ENCODE measurements at places on chromosomes 7 and 10. TPM values are rescaled to one million over a fixed set of nuclear protein-coding genes. Genes with fewer than 3 reads are reported as not detected.
A peak's percentile ranks its signal among the peaks of the same experiment; 100 is the strongest.

HOGA1 gene
- total RNA-seq, result 0.31 TPM

AUTS2 gene
- total RNA-seq, result 68.2 TPM

ZNF117 gene
- 10.2 TPM for total RNA-seq

KIF11 gene
- total RNA-seq, result 2.8 TPM

TMEM236 gene
- total RNA-seq, result 0.14 TPM

GCK gene
- total RNA-seq, result 0.24 TPM

TWIST1 gene
- total RNA-seq, result 5.7 TPM

DNA sequence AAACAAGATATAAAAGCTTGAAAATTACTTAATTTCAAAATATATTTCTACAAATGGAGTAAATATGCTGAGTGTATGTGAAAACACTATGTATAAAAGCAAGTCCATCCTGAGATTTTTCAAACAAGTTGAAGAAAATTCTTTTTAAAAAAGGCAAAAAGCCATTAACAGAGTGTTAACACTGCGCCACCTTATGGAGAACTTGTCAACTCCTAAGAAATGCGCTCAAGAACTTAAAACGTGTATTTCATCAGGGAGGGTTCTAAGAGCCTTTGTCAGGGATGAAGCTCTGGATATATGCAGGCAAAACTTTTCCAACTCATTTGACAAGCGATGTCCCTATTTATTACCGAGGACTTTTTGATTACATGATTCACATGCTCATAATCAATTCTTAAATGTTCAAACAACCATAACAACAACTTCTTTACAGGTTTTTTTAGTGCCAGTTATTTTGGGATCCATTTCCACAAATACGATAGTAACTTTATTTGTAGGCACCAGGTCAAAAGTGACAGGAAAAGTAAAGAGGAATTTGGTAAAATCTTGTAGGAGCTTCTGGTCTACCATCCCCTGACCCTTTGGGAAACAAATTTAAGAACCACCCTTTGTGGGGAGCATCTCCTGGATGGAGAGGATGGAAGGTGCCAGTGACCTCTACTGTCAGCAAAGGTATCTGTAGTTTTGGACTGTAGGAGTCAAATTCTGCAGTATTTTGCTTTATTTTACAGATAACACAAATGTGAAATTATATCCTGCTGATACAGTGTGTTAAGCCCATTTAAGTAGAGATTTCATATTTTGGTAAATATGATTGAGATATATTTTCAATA lies 23.2 kb downstream of the CALCR start:
- peak; percentile 27 for DNase-seq

- no peak for DNase-seq
Measured at GRCh38 chr7:140322759-140323158, 75.6 kb downstream of the SLC37A3 start.

- DNase-seq, result peak; percentile 70
Measured at GRCh38 chr10:33746836-33747268, 412.4 kb upstream of the NRP1 start.

GRCh38 chr10:105347487-105347886 lies 706.4 kb downstream of the SORCS3 start:
- DNase-seq, result peak; percentile 18

DNA sequence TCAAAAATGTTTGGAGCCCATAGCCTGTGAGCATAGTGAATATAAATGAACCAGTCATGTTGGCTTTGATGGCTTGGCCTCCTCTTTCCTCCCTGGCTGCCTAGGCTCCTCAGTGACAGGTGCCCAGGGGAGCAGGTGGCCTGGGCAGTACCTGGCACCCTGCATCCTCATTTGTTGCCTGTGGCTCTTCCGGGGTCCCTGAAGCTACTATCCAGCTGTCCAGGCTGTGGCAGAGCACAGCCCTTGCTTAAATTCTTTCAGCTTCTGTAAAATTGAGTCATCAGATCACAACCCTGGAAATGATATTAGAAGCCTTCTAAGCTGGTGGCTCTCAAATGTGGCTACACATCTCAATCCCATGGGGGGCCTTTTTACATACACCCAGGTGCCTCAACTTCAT lies 525.4 kb downstream of the GALNT17 start:
- DNase-seq, result no peak

DNA sequence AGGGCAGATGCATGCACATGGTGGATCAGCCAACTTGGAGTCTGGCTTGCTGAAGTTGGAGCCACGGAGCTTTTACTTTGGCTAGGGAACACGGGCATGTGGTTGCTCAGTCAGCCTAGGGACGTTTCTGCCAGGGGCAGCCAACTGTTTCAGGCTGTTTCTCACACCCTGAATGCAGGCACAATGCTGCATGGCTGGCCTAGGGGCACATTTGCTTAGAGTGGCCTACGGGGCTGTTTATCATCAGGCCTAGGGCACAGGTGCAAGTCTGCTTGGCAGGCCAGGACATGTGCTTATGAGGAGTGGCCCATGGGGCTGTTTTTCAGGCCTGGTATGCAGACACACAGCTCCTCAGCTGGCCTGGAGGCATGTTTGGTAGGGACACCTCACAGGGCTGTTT lies 107.4 kb downstream of the GSAP start:
- DNase-seq, result no peak

DNA sequence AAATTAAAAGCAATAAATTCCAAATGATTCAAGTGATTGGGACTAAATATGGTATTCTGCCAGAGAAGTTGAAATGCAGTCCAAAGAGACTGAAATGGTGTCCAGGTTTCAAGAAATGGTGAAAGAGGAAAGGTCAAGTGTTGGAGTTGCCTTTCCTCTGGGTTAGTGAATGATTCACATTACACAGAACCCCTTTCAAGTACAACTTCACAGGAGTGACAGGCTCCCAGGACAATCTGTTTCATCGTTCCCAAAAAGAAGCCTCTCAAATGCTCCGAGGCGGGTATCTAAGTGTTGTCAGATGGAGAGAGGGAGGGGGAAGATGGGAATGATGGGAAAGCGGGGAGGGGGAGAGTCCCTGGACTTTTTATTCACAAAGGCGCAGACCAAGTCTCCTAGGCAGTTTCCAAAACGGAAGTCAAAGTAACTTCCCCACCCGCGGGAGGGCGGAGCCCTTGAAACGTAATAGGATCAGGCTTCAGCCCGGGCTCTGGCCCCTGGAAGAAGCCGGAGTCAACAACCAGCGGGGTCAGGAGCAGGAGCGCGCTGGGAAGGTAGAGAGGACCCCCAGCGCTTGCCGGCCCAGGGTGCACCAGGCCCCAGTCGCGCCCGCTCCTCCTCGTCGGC lies 754 bp downstream of the SLC25A13 start:
- DNase-seq, result peak; percentile 71

- DNase-seq, result no peak
Measured at GRCh38 chr10:1551636-1552338, 185.5 kb downstream of the ADARB2 start.

DNA sequence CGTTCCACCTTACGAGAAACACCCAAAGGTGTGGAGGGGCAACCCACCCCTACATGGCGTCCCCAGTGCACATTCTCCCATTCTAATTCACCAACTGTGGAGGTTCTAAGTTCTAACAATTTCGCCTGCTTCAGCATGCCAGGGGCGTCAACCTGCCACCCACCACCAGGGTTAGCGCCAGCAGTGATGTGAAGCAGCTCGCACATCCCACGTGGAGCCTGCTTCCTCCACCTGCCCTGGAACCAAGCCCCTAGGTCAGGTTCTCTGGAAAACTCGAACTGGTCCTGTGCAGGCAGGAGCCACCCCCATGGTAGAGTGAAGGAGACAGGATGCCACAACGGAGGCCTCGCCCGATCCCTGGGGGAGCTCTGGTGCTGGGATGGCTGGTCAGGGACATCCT lies 33.3 kb upstream of the FXYD4 start:
- no peak for DNase-seq

- no peak for DNase-seq
Measured at GRCh38 chr7:91293136-91293535, 28.9 kb downstream of the FZD1 start.

GRCh38 chr10:117938104-117938503 lies 108.6 kb downstream of the RAB11FIP2 start:
- DNase-seq, result no peak

DNA sequence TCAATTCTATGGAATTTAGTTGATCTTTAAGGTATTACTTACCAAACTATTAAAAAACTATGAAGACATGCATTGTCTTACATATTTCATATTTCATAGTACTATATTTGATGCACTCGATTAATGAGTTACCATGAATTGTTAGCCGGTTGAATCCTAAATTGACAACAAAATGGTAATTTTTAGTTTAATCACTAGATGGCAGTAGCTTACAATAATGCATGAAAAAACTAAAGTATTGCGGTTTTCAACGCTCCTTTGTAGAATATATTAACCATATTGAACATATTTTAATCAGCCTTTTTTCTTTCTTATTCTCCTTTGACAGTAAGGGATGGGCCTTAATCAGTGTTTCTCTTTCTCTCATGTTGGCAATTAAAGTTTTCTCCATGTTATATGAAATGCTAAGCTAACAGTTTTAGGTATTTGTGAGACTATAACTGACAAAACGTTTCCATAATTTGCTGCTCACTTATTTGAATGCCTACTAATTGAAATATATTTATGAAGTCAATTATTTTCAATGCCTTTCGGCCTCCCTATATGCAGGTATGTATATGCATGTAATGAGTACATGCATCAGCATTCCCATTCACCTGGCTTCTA lies 48.5 kb upstream of the ARL4A start:
- peak; percentile 25 for DNase-seq

- DNase-seq, result no peak
Measured at GRCh38 chr10:89029181-89029580, 38.6 kb downstream of the FAS start.

DNA sequence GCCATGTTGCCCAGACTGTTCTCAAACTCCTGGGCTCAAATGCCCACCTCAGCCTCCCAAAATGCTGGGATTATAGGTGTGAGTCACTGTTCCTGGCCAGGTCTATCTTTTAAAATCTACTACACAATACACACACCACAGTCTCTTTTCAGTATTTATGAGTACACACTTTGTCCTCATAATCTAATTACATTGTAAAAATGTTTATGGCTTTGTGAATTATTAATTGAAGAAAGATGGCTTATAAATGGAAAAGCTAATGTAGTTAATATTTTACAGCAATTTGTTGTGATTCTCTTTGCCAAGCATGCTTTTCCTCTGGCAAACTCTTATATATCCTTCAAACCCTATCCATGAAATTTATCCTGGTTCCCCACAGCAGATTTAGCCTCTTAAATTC lies 22.0 kb downstream of the LAMB4 start:
- DNase-seq, result no peak

- DNase-seq, result no peak
Measured at GRCh38 chr10:75089634-75090033, 21.8 kb upstream of the SAMD8 start.

GRCh38 chr10:89521368-89521767 lies 14.0 kb downstream of the SLC16A12 start:
- no peak for DNase-seq

- DNase-seq, result peak; percentile 12
Measured at GRCh38 chr10:121187391-121187790, 336.2 kb downstream of the WDR11 start.

DNA sequence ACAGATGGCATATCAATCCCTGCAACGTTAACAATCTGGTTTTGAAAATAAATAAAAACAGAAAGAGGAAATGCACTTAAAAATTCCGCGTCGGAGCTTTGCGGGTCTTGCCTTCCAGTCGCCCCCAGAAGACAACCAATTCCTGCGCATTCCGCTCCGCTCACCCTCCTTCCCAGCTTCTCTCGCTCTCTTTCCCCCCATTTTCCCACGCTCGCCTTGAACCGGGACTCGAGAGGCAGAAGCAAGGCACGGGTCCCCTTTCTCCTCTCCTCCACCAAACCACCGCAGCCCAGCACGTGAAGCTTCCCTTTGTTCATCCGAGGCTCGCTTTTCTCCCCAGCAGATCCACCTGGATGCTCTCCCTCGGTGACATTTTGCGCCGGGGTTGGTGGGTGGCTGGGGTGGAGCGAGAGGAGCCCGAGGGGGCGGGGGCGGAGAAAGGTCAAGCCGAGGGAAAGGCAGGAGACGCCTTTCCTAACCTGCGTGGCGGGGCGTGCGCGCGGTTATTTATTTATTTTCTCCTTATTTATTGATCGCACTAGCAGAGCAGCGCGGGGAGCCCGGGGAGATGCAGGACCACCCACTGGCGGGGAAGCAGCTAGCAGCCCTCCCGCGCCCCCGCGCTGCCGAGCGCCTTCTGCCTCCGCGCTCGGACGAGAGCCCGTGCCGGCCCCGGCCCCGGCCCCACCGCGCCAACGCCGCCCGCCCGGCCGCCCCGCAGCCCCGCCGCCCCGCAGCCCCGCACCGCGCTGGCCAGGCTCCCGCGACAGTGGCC lies at the start of gene KCND2:
Gene KCND2 (plus strand): TSS at position 475 of the 775 bp plus-strand sequence.
- DNase-seq, result no peak

DNA sequence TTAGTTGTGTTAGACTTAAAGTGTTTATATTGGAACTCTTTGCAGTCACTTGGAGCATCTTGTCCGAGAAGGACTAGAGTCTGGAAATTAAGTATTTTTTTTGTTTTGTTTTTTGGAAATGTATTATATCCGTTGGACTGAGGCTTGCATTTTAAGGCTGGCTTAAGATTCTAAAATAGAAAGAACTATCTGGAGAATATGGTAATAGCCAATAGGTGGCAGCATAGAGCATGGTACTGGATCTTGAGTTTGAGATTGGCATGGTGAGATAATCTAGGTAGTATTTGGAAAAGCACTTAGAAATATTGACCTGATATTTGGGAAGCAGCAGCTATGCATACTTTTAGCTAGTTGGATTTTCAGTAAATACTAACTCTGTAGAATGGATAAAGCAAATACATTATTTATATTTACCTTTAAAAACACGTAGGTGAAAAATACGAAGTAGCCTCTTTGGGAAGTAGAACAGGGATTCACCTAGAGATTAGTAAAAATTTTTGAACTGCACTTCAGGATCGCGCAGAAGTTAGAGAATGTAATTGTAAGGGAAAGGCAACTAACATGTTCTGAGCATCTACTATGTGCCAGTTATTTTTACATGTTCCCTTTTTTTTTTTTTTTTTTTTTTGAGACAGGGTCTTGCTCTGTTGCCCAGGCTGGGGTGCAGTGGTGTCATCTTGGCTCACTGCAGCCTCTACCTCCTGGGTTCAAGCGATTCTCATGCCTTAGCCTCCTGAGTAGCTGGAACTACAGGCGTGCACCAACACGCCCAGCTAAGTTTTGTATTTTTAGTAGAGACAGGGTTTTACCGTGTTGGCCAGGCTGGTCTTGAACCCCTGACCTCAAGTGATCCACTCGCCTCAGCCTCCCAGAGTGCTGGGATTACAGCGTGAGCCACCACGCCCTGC lies 78.6 kb downstream of the LCOR start:
- no peak for DNase-seq

- peak; percentile 34 for DNase-seq
Measured at GRCh38 chr7:64618785-64619456, 47.0 kb upstream of the ZNF107 start.

Data from astrocyte (in vitro differentiated cells and primary cell).